Activated CD8-positive, alpha-beta memory T cell treated with anti-CD3 and anti-CD28 coated beads for 1 hour (primary cell): ENCODE measurements at places on chromosomes 7 and 10.

- no peak for DNase-seq
Observed at GRCh38 chr7:64951250-64951848, 39.5 kb downstream of the ZNF117 start.

GRCh38 chr10:7406712-7407333 lies 4.0 kb downstream of the SFMBT2 start:
- DNase-seq, result no peak

- DNase-seq, result no peak
Observed at GRCh38 chr10:113027574-113028455, 77.8 kb downstream of the TCF7L2 start.

DNA sequence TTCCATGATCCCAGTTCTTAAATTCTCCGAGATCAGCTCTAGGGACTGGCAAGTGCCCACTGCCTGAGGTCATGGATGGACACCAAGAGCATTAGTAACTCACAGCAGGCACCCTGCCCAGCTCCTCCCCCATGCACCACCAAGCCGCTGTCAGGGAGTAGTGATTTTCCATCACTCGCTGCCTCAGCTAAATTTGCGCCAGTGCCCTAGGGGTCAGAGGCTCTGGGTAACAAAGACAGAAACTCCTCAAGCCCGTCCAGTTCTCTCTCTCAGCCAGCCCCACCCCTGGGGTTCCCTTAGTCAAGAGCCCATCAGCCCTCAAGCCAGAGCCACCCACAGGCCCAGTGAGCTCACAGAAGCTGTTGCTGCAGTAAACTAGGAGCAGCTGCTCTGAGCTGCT lies 30.0 kb downstream of the PAX2 start:
- no peak for DNase-seq

- DNase-seq, result no peak
Observed at GRCh38 chr7:20417675-20418382, 87.1 kb downstream of the ITGB8 start.

DNA sequence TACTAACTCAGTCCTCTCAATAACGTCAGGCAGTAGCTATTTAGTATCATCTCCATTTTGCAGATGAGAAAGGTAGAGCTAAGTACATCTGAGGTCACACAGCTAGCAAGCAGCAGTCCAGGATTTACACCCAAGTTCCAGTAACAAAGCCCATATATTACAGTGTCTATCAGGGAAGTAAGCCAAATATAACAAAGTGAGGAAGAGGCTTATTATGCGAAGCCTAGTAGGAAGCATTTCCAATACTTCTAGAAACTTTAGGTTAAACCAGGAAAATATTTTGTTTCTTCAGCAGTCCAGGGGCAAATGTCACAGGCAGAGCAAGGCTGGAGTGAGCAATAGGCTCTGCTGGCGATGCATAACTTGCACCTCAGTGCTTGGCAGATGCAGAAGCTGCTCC lies 53.9 kb downstream of the NOC3L start:
- no peak for DNase-seq

DNA sequence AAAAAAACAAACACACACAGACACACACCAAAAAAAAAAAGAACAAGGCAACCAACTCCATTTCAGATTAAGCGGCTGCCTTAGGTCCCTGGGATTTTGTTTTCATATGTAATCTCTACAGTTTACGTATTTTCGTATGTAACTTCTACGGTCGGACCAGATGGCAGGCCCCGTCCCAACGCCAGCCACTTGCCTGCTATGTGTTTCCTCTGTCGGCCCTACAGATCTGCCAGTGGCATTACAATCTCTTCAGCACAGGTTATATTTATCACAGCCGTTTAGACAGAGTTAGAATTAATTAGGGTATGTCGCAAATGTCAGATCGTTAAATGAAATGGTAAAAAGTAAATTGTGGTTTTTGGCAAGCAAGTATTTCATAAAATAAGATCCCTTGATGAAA lies 99.3 kb downstream of the DNAJB6 start:
- DNase-seq, result no peak

DNA sequence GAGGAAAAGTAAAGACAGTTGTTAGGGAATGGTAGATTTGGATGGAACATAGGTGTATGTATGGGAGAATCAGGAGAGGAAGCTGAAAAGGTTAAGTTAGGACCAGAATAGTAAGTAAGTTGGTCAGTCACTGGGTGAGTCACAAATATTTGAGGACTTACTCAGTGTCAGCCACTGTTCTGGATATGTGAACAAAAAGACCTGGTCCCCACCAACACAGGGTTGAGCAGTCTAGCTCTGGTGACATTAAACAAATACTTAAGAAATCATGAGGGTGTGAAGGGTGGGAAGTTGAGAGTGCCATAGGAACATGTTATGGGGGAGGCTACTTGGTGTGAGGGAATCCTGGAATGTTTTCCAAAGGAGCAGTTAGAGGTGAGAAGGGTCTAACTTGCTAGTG lies 246.9 kb downstream of the PTEN start:
- no peak for DNase-seq

GRCh38 chr10:112763916-112764520 lies 186.0 kb upstream of the TCF7L2 start:
- DNase-seq, result no peak

GRCh38 chr10:44051584-44052385 lies 333.1 kb downstream of the CXCL12 start:
- DNase-seq, result no peak

DNA sequence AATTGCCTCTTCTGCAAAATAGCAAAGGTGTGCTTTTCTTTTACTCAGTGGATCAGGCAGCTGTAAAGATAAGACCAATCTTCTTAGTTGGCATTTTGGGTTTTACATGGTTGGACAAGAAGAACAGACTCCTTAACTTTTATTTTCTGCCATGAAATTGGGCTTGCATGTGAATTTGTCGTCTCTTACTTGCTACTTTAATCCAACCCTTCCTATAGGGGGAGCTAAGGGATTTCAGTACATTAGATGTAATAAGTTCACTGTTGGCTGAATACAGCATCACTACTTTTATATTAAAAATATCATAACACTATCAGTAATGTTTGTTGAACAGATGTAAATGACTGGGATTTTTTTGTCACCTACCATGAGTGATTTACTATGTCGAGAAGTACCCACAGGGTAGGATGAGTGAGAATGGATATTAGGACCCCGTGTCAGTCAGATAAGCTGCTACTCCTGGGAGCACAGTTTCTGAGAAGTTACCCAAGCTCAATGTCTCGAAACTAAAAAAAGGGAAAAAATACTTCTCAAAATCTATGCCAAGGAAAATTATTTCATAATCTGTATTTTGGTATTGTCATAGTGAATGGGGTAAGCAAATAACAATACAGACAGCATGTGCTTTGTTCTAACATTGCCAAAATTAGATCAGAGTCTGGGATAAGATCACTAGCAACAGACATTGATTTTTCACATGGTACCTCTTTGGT lies 127.4 kb upstream of the AGR3 start:
- DNase-seq, result no peak
